Activated naive CD8-positive, alpha-beta T cell treated with anti-CD3 and anti-CD28 coated beads for 36 hours (primary cell): ENCODE measurements at places on chromosomes 5 and 9. TPM values are rescaled to one million over a fixed set of nuclear protein-coding genes. Genes with fewer than 3 reads are reported as not detected.

DNA sequence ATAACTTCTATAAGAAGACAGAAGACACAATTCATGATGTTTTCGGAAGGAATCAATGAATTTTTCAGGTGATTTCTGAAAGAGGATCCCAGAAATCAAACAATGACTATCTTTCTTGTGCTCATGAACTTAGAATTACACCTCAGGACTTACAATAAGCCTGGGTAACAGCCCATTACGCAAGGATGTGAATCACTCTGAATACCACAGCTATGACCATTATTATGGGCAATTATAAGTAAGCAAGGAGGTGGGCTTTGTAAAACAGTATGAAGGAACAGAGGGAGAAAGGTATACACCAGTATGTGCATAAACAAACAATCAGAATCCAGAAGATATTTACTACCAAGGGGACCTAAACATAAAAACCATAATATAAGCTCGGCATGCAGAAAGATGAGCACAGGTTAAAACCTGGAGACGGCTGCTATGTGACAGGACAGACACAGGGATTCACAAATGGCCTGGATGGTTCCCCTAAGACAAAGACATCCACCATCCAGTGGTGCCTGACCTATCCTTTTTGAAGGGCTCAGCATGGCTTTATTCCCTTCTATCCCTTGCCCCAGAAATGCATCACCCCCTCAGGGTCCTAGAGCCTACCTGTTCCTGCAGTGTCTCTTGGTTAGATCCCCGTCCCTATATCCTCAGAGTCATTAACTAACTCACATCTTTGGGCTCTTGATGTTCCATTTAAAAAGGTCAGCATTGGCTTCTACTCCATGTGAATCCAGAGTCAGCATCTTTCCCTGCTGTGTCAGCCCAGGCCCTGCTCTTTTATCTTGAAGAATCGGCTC is 21.8 kb upstream of the PPP2CA start:
- H3K4me3 ChIP-seq: no peak overlapping the region
- peaks cover 4% of the 10 kb centered on the region for H3K27me3 ChIP-seq
- no peaks in the 10 kb centered on the region for H3K36me3 ChIP-seq
- DNase-seq: no peak

DNA sequence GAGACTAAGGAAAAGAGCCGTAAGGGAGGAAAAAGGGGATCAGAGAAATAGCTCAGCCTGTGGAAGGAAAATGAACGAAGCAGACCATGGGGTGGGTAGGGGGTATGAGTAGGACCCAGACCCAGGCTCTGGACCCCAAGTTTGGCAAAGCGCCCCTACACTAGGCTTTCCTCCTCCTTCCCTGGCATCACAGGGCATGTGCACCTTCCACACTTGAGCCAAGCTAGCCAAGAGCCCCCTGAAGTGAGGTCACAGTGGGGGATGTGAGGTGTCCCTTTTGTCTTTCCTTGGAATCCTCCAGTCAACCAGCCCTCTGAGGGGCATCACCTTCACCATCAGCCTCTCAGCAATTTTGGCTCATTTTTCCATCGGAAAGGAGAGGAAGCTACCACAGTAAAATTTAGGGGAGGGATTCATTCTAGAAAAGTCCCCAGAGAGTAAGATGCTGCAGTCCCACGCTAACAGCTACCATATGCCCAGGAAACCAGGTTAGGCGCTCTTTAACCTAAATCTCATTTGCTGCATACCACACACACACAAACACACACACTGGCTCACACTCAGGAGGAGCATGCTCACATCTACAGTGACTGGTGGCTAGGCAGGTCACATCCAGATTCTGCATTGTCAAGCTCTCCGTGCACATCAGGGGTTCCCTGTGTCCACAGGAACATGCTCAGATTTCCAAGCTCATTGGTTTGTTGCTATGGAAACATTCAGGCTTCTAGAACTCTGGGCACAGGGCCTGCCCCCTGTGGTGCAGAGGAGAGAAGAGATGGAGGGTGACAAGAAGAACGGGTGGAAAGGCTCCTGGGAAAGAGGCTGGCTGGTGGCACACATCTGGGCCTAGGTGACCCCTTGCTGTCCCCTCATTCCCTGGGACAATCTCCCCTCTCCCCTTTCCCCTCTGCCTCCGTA is 9.9 kb downstream of the REEP2 start:
- no peaks in the 10 kb centered on the region for H3K36me3 ChIP-seq
- H3K4me1 ChIP-seq: peaks cover 5% of the 10 kb centered on the region
- no peak for DNase-seq
- no peak overlapping the region for H3K4me3 ChIP-seq
- no peaks in the 10 kb centered on the region for H3K27me3 ChIP-seq

- DNase-seq: no peak
- no peak overlapping the region for H3K4me3 ChIP-seq
- no peaks in the 10 kb centered on the region for H3K4me1 ChIP-seq
- H3K27me3 ChIP-seq: no peaks in the 10 kb centered on the region
- H3K27ac ChIP-seq: no peak overlapping the region
These were observed 223.5 kb downstream of the GRIA1 start for GRCh38 chr5:153713943-153714342.

DNA sequence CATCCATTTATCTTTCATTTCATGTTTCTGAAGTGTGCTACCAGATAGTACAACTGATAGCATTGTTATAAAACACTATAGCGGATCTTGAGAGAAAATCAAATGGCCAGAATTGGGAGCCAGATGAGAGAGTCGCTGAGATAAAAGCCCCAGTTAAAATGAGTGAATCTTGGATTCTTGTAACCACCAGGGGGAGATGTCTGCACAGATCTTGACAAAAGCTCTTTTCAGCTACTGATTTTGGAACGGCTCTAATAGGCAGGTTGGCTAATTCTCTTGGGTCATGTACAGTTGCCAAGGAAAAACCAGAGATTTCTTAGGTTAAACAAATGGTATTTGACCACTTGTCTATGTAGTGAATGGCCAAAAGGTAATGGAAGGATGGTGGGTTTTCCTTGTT is 21.7 kb downstream of the F2RL2 start:
- DNase-seq: no peak
- no peaks in the 10 kb centered on the region for H3K27me3 ChIP-seq
- H3K4me1 ChIP-seq: peaks cover 5% of the 10 kb centered on the region

GRCh38 chr5:178797101-178797521 is 62.6 kb upstream of the ZNF354B start:
- H3K36me3 ChIP-seq: peaks cover 2% of the 10 kb centered on the region
- peaks cover 8% of the 10 kb centered on the region for H3K27me3 ChIP-seq
- H3K27ac ChIP-seq: no peak overlapping the region
- DNase-seq: no peak

GRCh38 chr5:72273547-72273946 is 46.5 kb downstream of the MRPS27 start:
- H3K27ac ChIP-seq: no peak overlapping the region
- H3K4me3 ChIP-seq: no peak overlapping the region
- H3K27me3 ChIP-seq: no peaks in the 10 kb centered on the region
- no peak for DNase-seq
- H3K4me1 ChIP-seq: peaks cover 12% of the 10 kb centered on the region
- H3K36me3 ChIP-seq: peaks cover 49% of the 10 kb centered on the region

- H3K4me1 ChIP-seq: no peaks in the 10 kb centered on the region
- H3K27me3 ChIP-seq: no peaks in the 10 kb centered on the region
- peaks cover 41% of the 10 kb centered on the region for H3K36me3 ChIP-seq
- DNase-seq: no peak
- no peak overlapping the region for H3K27ac ChIP-seq
- no peak overlapping the region for H3K4me3 ChIP-seq
These were observed 50.3 kb downstream of the RAD50 start for GRCh38 chr5:132607095-132607494.

- H3K4me1 ChIP-seq: no peaks in the 10 kb centered on the region
- DNase-seq: no peak
- H3K4me3 ChIP-seq: no peak overlapping the region
- H3K27ac ChIP-seq: no peak overlapping the region
- H3K27me3 ChIP-seq: no peaks in the 10 kb centered on the region
These were observed 136.1 kb downstream of the MARCHF11 start for GRCh38 chr5:16043349-16043965.

- no peaks in the 10 kb centered on the region for H3K27me3 ChIP-seq
- peaks cover 10% of the 10 kb centered on the region for H3K4me1 ChIP-seq
- no peaks in the 10 kb centered on the region for H3K36me3 ChIP-seq
- no peak overlapping the region for H3K27ac ChIP-seq
- H3K4me3 ChIP-seq: no peak overlapping the region
These were observed 25.6 kb downstream of the ZNF474 start for GRCh38 chr5:122154910-122155309.

DNA sequence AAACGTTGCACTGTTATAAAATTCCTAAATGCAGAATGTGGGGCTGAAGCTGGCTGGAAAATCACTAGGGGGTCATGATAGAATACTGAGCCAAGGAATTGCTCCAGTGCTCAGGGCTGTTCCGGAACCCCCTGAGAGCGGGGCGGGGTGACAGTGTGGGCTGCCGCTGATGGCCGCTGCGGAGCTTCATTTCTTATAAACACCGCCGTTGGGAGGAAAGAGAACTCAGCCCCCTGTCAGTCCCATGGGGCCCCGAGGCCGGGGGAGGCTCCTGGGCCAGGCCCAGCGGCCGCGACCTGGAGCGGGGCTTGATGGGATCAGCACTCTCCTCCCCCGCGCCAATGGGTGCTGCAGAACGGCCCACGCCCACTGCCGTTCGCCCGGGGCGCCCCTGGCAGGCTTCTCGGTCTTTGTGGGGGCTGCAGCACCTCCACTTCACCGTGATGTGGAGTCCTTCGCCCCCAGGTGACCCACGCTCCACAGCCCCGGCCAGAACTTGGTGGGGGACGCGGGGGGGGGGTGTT is 5.2 kb upstream of the IRF1 start:
- H3K4me1 ChIP-seq: peaks cover 71% of the 10 kb centered on the region
- no peaks in the 10 kb centered on the region for H3K27me3 ChIP-seq
- peak overlapping the region; percentile 99 for H3K27ac ChIP-seq
- no peaks in the 10 kb centered on the region for H3K36me3 ChIP-seq

DNA sequence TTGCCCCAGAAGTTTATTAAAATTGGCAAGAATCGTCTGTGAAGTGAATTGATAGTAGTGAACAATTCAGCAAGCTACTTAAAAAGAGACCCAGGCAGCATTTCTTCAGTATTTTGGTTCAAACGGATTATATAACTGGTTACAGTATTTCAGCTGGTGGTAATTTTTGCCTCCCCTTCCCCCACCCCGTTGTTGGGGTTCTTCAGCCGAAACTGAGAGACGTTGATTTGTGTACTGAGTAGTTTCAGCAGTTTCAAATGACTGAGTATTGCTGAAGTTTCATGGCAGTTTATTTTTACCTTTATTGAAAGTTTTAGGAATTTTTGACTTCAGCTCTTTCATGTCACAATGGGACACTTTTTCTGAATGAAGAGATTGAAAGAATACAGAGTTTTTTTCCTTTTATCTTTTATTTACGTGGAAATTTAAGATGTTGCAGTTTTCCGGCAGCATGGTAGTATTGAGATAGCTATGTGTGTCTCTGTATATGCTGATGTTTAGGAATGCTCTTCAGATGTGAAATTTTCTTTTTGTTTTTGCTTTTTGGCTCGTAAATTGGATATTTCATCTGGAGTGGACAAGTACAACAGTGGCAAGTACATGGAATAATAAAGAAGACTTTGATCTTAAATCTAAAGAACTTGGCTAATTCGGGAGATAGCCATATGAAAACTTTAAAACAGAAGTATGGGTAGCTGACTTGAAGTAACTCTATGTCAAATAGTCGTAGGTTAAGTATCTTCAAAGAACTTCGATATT is 1.9 kb downstream of the GPBP1 start:
- H3K27me3 ChIP-seq: no peaks in the 10 kb centered on the region
- H3K27ac ChIP-seq: peak overlapping the region; percentile 91
- peak; percentile 53 for DNase-seq
- peak overlapping the region; percentile 90 for H3K4me3 ChIP-seq
- peaks cover 42% of the 10 kb centered on the region for H3K4me1 ChIP-seq

GRCh38 chr5:38287124-38287523 is 28.8 kb downstream of the EGFLAM start:
- no peak for DNase-seq
- H3K36me3 ChIP-seq: no peaks in the 10 kb centered on the region
- no peak overlapping the region for H3K4me3 ChIP-seq
- no peaks in the 10 kb centered on the region for H3K4me1 ChIP-seq
- no peak overlapping the region for H3K27ac ChIP-seq

GRCh38 chr5:14732991-14733390 is 68.5 kb downstream of the OTULIN start:
- no peak overlapping the region for H3K4me3 ChIP-seq
- no peaks in the 10 kb centered on the region for H3K4me1 ChIP-seq
- peaks cover 4% of the 10 kb centered on the region for H3K36me3 ChIP-seq
- no peak for DNase-seq
- H3K27me3 ChIP-seq: no peaks in the 10 kb centered on the region

DNA sequence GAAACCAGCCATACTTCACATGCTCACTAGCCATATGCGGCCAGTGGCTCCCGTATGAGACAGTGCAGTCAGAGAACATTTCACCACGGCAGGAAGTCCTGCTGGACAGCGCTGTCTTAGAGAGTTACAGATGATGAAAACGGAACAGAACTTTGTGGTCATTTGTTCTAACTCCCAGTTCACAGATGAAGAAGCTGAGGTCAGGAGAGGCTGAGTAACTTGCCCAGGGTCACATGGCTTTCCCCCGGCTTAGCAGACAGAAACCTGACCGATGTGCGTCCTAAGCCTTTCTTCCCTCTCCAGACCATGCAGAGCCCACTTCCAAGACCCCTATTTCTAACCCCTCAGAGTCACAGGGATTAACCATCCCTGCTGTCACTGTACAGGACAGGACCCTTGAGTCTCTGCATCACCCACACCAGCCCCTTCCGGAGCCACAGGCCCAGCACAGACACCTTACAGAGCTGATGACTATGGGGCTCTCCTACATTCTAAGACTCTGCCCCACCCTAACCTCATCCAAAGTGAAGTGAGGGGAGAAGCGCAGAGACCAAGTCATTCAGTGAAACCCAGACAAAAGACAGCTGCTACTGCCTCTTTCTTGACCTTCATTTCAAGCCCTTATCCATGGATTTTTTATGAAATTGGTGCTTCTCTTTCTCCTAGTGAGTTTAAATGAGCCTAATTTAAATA is 86.9 kb downstream of the PTPN3 start:
- peak; percentile 22 for DNase-seq
- H3K4me1 ChIP-seq: peaks cover 37% of the 10 kb centered on the region
- peak overlapping the region; percentile 84 for H3K27ac ChIP-seq
- H3K4me3 ChIP-seq: no peak overlapping the region
- peaks cover 26% of the 10 kb centered on the region for H3K27me3 ChIP-seq

DNA sequence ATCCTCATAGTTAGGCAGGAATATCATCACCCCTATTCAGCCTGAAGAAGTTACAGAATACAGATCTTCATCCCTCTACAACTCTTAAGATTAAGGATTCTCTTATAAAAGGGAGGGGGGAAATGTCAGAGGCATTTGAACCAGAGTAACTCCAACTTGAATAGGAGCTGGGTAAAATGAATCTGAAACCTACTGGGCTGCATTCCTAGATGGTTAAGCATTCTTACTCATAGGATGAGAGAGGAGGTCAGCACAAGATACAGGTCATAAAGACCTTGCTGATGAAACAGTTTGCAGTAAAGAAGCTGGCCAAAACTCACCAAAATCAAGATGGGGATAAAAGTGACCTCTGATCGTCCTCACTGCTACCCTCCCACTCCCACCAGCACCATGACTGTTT is 14.4 kb downstream of the FREM1 start:
- H3K36me3 ChIP-seq: no peaks in the 10 kb centered on the region
- no peak overlapping the region for H3K4me3 ChIP-seq
- peaks cover 11% of the 10 kb centered on the region for H3K27me3 ChIP-seq
- H3K4me1 ChIP-seq: no peaks in the 10 kb centered on the region
- no peak overlapping the region for H3K27ac ChIP-seq

GRCh38 chr9:109098960-109099308 is 20.8 kb downstream of the TMEM245 start:
- H3K4me3 ChIP-seq: peak overlapping the region; percentile 19
- peak overlapping the region; percentile 80 for H3K27ac ChIP-seq
- no peak for DNase-seq
- H3K27me3 ChIP-seq: no peaks in the 10 kb centered on the region

MLANA gene
- total RNA-seq: not detected

PRLR gene
- total RNA-seq: not detected

KIF27 gene
- 1.9 TPM for total RNA-seq
